ENCODE measurements at places on chromosomes 11 and 22.

DNA sequence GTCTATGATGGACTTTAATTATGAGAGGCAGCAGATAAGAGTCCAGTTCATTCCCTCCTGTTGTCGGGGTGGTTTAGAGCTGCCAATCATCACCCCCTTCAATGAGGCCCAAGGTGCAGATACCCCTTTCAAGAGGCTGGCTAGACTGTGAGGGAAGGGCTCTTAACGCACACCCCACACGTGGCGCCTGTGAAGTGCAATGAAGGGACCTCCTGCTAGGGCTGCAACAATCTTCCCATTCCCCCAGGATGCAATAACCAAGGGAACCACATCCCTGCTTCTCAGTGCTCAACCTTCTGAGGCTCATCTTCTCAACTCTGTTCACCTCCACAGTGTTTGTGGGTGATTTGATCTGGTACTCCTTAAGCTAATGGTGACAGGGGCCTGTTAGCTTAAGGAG lies 19.0 kb downstream of the TENM4 start:
- no peak for DNase-seq

GRCh38 chr11:35006389-35007128 lies 90.1 kb downstream of the PDHX start:
- DNase-seq = no peak

- no peak for DNase-seq
Measured at GRCh38 chr22:30506507-30506968, 1.0 kb upstream of the SEC14L4 start.

GRCh38 chr11:123135863-123136446 lies 59.1 kb downstream of the CLMP start:
- no peak for DNase-seq

DNA sequence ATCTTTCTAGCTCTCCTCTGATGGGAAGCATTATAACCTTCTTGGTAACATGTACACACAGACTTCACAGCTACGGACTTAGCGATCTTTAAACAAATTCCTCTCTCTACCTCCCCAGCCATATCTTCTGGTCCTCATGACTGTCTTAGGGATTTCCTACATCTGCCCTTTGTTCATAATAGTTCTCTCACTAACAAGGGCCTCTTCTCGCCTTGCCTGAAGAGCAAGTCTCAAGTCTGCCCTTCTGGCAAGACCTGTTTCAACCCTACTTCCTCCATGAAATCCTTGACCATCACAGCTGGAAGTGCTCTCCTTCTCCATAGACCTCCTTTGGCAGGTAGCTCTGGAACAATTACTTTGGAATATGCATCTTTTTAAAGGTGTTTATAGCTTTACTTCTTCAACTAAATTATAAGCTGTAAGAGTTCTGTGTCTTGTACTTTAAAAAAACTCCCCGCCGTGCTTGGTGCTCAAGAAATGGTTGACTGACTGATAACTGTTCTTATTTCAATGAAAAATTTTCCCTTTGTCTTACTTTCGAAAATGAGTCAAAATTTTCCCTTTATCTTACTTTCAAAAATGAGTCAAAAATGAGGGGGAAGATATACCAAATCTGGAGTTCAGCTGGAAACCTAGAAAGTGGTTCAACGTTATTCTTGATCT lies 34.7 kb downstream of the SNX19 start:
- no peak for DNase-seq

DNA sequence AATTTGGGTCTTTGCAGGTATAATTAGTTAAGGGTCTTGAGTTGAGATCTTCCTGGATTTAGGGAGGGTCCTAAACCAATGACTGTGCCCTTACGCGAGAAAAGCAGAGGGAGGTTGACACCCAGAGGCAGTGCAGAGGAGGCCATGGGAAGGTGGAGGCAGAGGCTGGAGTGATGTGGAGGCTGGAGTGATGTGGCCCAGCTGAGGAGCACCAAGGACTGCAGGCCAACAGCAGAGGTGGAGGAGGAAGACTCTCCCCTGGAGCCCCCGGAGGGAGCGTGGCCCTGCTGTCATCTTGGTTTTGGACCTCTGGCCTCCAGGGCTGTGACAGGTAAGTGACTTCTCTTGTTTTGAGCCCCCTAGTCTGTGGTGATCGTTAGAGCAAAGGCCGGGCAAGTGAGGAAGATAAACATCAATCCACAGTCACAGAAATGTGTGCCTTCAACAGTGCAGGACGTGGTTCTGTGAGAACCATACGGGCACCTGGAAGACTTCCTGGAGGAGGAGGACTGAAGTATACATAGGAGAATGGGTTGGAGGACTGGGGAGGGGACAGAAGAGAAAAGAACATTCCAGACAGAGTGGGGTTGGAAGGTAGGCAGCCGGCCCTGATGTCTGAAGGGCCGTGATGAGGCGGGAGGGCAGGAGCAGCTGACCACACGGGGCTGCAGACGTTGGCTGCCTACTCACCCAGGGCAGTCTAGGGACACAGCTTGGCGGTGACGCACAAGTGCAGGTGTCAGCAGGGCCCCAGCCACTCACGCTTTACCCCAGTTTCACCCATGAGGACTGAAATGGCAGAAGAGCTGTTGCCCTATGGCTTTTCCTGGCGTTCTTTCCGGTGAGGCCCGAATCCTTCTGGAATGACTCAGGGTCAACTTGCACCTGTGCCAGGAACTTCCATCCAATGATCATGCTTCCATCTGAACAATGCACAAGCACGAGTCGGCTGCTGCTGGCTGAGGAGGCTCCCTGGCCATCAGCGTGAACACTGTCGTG lies 270.2 kb downstream of the CTTN start:
- no peak for DNase-seq

- DNase-seq = peak; percentile 52
Measured at GRCh38 chr11:11966826-11967668, 41.4 kb downstream of the DKK3 start.

DNA sequence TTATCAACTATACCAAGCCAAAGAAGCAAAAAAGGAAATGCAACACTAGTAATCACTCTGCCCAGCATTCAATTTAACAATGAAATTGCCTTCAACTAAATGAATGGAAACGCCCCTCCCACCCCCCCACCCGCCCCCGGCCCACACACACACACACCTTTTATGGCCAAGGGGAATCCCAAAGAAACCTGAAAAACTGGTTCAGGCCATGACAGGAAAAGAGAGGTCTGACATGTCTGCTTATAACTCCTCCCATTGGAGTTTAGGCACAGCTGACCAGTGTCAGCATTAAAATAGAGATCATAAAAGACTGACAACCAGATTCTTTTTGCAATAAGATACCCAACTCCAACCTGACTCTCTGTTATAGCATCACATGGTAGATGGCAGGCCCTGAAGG lies 42.6 kb downstream of the ACER3 start:
- DNase-seq = no peak

- no peak for DNase-seq
Measured at GRCh38 chr11:61666684-61667297, 13.4 kb upstream of the DAGLA start.

Data from naive thymus-derived CD4-positive, alpha-beta T cell (primary cell).